ENCODE measurements at places on chromosomes 12 and 14.

GRCh38 chr14:63938198-63939005 is 85.6 kb downstream of the SYNE2 start:
- no peak for DNase-seq

DNA sequence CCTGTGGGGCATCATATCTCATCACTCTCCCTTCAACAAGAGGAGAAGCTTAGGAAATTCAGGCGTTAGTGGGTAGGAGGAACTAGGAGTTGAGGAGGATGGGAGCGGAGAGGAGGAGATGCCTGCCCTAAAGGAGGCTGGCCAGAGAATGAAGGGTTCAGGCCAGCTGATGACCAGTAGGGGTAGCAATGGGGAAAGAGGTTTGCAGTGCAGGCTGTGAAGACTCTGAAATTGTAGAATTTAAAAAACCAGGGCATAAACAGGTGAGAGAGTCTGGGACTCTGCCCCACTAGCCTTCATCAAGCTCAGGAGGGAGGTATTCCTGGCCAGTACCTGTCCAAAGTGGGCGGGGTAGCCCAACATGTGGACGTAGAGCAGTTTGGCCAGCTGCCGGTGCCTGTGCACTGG is 809 bp downstream of the AP1G2 start:
- DNase-seq, result no peak

- no peak for DNase-seq
Measured at GRCh38 chr12:3973973-3974644, 100.9 kb upstream of the PARP11 start.

DNA sequence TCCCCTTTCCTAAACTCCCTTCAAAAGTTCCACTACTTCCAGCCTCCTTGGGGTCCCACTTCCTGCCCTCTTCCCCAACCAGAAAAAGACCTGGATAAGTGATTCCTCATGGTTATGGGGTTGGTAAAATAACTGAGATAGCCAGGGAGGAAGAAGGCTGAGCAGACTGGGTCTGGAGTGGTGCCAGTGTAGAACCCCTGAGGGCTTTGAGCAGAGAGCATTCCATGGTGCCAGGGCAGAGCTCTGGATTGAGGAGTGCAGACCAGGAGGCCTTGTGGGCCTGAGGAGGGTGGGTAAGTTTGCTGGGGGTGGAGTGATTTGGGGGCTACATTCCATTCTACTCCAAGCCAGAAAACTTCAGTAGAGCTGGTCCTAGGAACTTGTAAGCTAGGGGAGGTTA is 9.5 kb upstream of the CISTR start:
- DNase-seq, result no peak

DNA sequence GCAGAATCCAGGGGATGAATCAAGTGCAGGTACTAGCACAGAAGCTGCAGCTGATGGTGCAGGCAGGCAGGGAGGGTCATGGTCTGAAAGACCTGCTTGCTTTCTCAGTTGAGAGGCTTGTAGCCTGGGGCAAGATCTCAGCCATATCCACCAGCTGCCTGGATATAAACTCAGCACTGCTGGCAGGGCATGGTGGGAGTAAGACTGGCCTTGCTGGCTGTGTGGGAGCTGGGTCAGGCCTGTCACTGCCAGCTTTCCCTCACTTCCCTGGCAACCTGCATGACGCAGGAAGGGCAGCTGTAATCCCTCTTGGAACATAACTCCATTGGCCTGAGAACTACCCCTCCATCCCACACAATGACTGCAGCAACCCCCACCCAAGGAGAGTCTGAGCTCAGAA is 230.1 kb downstream of the ANO6 start:
- no peak for DNase-seq

GRCh38 chr12:122028165-122028904 is 6.7 kb downstream of the BCL7A start:
- no peak for DNase-seq

- DNase-seq, result no peak
Measured at GRCh38 chr14:96501217-96501739, 904 bp upstream of the PAPOLA start.

DNA sequence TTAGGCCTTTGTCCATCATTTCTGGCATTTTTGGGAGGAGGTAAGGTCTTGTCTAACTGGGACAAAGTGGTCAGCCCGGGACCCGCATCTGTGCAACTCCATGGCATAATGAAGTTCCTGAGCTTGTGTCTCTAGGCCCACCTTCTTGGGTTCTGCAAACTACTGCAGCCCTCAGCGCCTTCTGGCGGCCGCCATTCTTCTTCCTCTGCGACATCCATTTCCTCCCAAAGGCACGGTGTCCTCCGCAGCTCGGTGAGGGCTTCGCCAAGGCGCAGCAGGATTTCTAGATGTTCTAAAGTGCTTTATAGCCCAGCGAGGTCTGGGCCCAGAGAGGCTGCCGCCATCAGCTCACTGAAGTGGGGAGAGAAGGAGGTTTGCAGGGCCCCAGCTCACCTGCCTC is 134.4 kb upstream of the OR4E1 start:
- no peak for DNase-seq

DNA sequence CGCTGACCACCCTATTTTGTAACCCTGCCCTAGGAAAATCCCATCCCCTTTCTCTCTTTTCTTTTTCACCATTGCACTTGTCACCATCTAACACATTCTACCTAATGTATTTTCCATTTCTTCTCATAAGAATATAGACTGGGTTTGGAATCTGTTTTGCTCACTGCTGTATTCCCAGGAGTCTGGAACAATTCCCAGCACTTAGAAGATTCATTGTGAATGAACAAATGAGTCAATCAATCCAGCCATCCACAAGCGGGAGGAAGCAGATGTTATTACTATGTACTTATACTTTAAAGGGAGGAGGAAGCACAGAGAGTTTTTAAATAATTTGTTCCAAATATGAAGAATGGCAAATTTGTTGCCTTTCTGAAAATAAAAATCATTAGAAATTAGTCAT is 142.1 kb downstream of the KIF21A start:
- DNase-seq, result peak; percentile 34

DNA sequence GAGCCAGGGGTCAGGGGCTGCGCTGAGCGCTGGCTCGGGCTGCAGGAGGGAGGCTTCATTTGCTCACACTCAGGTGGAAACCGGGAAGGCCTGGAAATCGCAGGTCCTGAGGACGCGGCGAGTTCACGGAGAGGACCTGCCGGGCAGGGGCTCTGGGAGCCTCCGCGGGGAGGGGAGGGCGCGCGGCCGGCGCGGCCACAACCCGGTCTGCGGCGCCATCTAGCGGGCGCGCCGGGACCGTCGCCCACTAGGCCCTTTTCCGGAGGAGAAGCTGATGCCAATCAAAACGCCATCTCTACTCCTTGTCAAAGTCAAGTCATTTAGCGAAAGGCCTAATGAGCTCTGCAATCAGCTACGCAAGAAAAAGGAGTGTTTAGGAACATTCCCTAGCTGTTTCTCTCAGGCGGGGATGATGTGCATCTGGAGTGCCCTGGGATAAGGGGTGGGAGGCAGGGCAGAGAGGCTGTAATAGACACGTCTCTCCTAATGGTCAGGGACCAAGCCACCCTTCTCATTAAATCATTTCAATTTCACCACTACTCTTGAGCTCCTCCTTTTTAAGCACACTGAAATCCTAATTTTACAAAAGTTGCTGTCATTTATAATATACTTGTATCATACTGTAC is 885.8 kb upstream of the TMEM132C start:
- no peak for DNase-seq

GRCh38 chr14:86066651-86067050 is 536.7 kb downstream of the FLRT2 start:
- no peak for DNase-seq

DNA sequence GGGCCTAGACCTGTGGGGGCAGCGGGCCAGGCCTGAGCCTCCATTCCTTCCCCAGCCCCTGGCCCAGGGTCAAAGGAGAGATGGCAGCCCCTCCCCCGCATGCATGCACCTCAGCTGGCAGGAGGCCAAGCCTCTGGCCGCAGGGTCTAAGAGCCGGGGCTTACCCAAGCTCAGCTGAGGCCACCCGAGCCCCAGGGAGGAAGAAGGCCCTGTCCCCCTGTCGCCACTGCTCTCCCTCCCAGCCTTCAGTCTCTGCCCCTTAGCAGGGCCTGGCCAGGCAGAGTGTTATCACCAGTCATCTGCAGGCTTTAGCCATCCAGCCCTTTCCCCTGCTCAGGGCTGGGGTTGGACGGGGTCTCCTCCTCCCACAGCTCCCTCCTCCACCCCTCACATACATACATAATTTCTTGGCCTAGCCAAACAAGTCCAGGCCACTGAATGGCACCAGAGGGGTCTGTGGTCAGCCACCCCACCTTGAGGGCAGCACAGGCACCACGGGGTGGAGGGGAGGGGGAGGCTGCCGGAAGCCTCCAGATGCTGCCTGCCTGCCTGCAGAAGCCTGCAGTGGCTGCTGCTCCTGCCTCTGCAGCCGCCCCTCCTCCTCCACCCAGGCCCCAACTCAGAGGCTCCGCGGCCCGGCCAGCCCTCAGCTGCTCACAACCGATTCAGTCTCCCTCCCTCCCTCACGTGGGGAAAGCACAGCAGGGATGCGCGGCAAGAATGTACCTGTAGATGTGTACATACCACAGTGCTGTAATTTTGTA is 22.8 kb downstream of the RAB35 start:
- no peak for DNase-seq

GRCh38 chr14:100384819-100385813 is 62.0 kb downstream of the SLC25A47 start:
- peak; percentile 62 for DNase-seq

DNA sequence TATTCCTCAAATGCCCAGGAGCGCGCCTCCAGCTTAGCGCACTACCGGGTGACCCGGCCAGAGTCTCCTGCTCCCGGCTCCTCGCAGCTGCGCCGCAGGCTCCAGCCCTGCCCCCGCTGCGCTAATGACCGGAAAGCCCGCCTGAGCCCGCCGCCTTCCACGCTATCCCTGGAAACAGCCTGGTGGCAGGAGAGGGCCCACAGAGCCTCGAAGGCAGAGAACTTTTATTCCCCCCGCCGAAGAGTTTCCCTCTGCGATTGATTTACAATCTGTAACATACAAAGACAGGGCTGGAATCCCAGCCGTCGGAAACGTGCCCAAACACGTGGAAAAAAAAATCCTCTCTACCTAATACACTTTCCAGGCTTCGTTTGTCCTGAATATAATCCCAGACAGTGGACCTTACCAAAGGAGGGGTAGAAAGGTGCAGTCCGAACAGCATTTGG is 1.5 kb downstream of the COL2A1 start:
- DNase-seq, result no peak

GRCh38 chr12:96879301-96879700 is 27.8 kb upstream of the NEDD1 start:
- DNase-seq, result no peak

- DNase-seq, result no peak
Measured at GRCh38 chr12:60630796-60631195, 1035.0 kb downstream of the SLC16A7 start.

- no peak for DNase-seq
Measured at GRCh38 chr14:79555429-79555828, 655.9 kb downstream of the DIO2 start.

GRCh38 chr12:120767071-120768024 is 41.7 kb downstream of the ACADS start:
- DNase-seq, result no peak

GRCh38 chr12:46124132-46124847 is 133.9 kb upstream of the SCAF11 start:
- DNase-seq, result no peak

DNA sequence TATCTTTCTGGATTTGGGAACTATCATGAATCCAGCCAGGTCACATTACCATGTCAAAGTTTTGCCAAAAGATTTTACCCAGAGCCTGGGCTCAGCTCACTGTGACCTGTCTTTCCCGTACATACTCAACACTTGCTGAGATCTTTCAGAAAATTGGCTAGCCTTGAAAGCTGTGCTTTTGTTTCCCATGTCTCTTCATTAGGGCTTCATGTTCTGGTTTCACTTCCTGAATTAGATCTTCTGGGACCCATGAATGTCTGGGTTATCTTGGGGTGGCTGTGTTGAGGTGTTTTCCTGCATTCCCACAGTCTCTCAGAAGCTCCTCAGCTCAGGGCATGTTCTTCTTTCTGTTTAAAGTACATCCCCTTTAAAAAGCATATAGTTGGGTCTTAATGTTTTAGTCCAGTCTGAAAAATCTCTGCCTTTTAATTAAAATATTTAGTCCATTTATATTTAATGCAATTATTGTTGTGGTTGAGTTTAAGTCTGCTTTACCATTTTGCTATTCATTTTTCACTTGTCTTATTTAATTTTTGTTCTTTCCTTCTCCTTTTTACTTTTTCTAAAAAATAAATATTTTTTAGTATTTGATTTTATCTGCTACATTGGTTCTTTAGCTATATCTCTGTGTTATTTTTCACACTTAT is 242.7 kb downstream of the VRK1 start:
- DNase-seq, result no peak

GRCh38 chr12:20800160-20800559 is 10.3 kb upstream of the SLCO1B3 start:
- DNase-seq, result no peak

GRCh38 chr12:25502596-25502995 is 50.5 kb downstream of the LMNTD1 start:
- no peak for DNase-seq

- DNase-seq, result no peak
Measured at GRCh38 chr14:51638071-51638944, 13.4 kb upstream of the FRMD6 start.
